ENCODE measurements at places on chromosomes 4 and X.

DNA sequence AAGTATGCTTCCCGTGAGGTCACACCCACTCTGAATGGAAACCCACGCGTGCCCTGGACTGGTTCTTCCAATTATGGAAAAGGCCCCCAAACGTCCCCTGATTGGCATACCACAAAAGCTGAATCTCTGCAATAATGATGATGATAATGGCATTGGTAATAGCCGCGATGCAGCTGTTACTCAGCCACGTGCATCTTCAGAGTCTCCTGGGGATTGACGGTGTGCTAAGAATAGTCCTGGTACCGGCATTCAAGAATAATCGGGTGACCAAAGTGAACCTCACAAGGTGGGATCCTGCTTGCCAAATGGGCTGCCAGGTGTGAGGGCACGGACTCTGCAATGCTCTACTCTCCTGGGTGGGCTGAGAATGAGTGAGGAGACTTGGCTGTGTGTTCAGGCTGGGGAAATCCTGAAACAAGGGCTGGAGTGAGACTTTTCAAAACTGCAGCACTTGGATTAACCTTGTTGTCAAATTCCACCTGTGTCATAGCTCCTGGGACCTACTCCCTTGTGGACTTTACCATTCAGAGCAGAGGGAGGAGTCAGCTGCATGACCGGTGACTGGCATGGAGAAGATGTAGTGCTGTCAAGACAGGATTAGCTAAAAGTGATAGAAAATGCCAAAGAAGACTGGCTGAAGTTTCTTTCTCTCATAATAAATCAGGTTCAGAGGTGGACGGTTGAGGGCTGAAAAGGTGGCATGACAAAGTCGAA lies 615.4 kb downstream of the MID1IP1 start:
- no peak for DNase-seq

- DNase-seq: no peak
These were observed 70.5 kb upstream of the HGFAC start for GRCh38 chr4:3371033-3372001.

DNA sequence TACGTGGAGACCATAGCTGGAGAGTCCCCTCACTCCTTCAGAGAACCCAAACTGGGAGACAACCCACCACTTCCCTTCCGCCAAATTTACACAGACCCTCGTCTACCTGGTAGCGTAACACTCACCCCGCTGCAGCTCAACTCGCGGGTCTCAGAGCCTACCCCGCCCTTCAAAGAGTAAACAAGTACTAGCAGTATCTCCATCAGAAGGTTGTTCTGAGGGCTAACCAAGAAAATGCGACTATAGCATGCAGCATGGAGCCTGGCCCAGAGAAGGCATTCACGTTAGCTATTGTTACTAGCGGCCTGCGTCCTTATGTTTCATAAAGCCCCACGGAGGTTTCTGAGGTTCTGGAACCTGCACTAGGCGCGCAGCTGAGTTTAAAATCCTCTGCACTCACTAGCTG lies 531 bp upstream of the MANBA start:
- DNase-seq: no peak

DNA sequence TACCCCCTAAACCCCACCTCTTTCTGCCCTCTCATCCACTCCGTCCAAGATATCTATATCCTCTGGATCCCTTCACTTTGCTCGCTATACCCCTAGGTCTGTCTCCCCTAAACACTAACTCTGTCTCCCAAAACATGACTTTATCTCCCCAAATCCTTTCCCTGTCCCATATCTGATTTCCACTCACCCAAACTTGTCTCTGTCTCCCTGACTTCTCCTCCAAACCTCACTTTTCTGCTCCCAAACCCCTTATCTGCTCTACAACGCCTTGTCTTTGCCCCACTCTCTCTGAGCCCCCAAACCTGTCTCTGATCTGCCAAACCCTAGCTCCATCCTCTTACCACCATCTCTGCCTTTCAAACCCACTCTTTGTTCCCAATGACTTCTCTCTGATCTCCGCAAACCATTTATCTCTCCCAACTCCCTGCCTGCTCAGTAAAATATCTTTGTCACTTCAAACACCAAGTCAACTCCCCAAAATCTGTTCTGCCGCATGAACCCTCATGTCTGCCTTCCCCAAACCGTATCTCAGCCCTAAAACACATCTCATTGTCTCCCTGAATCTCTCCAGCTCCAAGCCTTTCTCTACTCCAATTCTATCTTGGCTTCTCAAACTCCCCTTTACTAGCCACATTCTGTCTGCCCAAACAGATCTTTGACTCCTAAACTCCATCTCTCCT lies 575 bp downstream of the GATA1 start:
- no peak for DNase-seq

GRCh38 chr4:18106620-18107019 lies 85.1 kb upstream of the LCORL start:
- DNase-seq: no peak

DNA sequence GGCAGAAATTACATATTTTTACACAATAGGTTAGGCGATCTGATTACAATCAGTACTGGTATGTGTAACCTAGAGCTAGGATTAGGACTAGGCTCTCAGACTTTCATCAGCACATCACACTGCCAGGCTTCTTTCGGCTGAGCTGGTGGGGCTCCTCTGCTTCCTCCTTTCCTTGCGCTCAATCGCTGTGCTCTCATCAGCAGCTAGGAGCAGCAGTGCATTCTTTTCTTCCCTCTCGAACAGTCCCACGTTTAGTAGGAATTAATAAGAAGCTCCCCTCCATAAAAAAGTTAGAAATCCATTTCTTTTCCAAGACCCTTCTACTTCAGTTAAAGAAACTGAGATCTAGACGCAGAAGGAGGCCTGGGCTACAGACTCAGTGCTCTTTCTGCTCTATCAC lies 350.4 kb downstream of the SPRY1 start:
- DNase-seq: no peak

DNA sequence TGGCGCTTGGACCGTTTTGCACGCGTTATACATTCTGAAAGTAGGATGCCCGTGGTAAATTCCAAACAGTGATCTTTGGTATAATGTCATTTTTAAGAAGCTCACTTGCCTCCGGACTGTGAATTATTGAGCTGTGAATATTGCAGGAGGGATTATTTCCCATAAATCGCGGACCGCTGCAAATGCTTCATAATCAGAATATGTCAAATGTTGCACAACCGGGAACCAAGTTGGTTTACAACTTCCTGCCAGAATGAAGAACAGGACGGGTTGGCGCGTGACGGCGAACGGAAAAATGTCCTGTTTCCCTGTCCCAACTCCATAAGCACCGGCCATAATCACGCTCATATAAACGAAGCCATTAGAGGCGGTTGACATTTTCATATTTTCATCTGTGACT lies 67.6 kb downstream of the SHOX start:
- no peak for DNase-seq
